ENCODE measurements at places on chromosomes 4 and X. TPM values are rescaled to one million over a fixed set of nuclear protein-coding genes. Genes with fewer than 3 reads are reported as not detected.

The MID1 gene
- total RNA-seq: not detected

The ZCCHC18 gene
- total RNA-seq: 24.2 TPM

The GNRHR gene
- not detected for total RNA-seq

The OPRPN gene
- not detected for total RNA-seq

The CLDN22 gene
- not detected for total RNA-seq

The SLC49A3 gene
- total RNA-seq: 3.7 TPM

The TRPC5OS gene
- not detected for total RNA-seq

The PLS3 gene
- not detected for total RNA-seq

The NUDT6 gene
- total RNA-seq: 3.1 TPM

The CACNA1F gene
- total RNA-seq: 3.8 TPM

The CENPVL1 gene
- total RNA-seq: not detected

The FAM241A gene
- 3.2 TPM for total RNA-seq

The DMRTC1 gene
- total RNA-seq: 1.3 TPM

The YY2 gene
- total RNA-seq: 2.1 TPM

The UGT2B15 gene
- not detected for total RNA-seq

The SMIM20 gene
- total RNA-seq: 19.4 TPM

The S100G gene
- total RNA-seq: not detected

The MAGEE2 gene
- not detected for total RNA-seq

The HSD17B11 gene
- 77.1 TPM for total RNA-seq

The WAS gene
- 98.4 TPM for total RNA-seq

The IDUA gene
- total RNA-seq: 74.8 TPM

The CTAG1A gene
- total RNA-seq: not detected

The TMEM271 gene
- total RNA-seq: not detected

The LYAR gene
- total RNA-seq: 36.6 TPM

The DDX53 gene
- total RNA-seq: not detected

The LRRC66 gene
- total RNA-seq: 0.33 TPM

The UBL4A gene
- 29.0 TPM for total RNA-seq

The NEIL3 gene
- not detected for total RNA-seq

The MANBA gene
- total RNA-seq: 34.8 TPM

The IL21 gene
- total RNA-seq: not detected

The CDKL2 gene
- total RNA-seq: 1.0 TPM

The DUSP21 gene
- total RNA-seq: not detected

The CTAG2 gene
- total RNA-seq: 12.0 TPM

The HSD17B13 gene
- total RNA-seq: 1.5 TPM

The FAM156A gene
- total RNA-seq: 14.9 TPM

The GPR173 gene
- 0.11 TPM for total RNA-seq

The FGFRL1 gene
- 17.1 TPM for total RNA-seq

The TSC22D3 gene
- total RNA-seq: 214 TPM
